DMS 273 treated with DMSO at 0.1 percent for 48 hours (cell line): ENCODE measurements at places on chromosomes 7 and 10.

- DNase-seq: no peak
These were observed 36.9 kb downstream of the NET1 start for GRCh38 chr10:5449227-5449626.

DNA sequence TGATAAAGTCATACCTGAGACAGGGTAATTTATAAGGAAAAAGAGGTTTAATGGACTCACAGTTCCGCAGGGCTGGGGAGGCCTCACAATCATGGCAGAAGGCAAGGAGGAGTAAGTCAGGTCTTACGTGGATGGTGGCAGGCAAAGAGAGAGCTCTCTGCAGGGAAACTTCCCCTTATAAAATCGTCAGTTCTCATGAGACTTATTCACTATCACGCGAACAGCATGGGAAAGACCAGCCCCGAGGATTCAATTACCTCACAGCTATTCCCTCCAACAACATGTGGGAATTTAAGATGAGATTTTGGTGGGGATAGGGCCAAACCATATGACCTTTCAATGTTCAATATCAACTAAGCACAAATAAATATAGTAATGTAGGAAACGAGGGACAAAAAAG lies 559.4 kb upstream of the KCND2 start:
- DNase-seq: no peak

- DNase-seq: no peak
These were observed 45.2 kb downstream of the FGFBP3 start for GRCh38 chr10:91864099-91864498.

GRCh38 chr7:154867068-154867467 lies 135.9 kb downstream of the PAXIP1 start:
- DNase-seq: no peak

DNA sequence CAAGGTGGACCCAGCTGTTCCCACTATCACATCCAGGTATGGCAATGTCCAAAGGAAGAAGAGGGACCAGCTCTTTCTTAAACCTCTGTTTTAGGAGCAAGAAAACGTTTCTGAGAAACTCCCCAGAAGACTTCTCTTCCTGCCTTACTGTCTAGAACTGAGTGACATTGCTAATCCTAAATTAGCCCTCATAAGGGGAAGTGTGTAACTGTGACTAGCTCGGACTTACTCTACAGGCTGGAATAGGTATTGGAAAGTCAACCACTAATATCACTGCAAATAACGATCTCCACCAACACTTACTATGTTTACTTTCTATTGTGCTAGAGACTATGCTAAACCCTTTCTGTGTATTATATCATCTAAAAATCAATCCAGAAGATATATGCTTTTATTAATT lies 49.9 kb upstream of the RELN start:
- DNase-seq: no peak
